ENCODE measurements at places on chromosomes 5 and 9. TPM values are rescaled to one million over a fixed set of nuclear protein-coding genes. Genes with fewer than 3 reads are reported as not detected.

GRCh38 chr5:64685866-64686265, 4.4 kb upstream of the SHISAL2B start:
- no peak for DNase-seq

GRCh38 chr5:123455640-123456039, 32.4 kb upstream of the CEP120 start:
- DNase-seq: no peak

DNA sequence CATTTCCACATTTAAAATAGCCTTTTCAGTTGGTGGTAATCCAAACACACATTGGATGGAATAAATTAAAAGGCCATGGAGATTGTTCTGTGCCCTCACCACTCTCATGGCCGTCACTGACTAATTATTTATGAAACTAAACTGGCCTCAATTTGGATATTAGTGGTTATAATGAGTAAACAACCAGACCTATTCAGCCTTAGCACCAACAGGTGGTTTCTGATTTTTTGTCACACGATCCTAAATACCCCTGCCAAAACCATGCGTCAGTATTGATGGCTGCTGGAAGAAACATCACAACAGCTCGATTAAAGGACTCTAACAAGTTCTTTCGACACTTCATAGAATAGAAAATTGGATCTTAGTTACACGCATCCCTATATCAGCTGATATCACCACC, 276.0 kb upstream of the DAP start:
- no peak for DNase-seq

DNA sequence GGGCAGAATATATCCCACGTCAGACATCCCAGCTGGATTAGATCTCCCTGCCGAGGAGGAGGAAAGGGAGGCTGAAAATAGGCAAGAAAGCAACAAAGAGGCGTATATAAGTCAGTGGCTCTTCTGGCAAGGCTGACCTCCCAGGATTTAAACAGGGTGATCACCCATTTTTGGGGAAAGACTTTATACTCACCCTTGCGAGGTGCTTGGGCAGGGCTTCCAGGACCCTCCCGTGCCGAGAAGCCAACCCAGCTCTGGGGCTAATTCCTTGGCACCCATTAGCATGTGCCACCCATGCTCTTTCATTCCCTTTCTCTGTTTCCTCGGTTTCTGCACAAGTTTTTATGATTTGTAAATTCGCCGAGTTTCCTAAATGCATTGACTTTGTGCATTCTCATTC, 230.2 kb upstream of the IRX2 start:
- peak; percentile 19 for DNase-seq

DNA sequence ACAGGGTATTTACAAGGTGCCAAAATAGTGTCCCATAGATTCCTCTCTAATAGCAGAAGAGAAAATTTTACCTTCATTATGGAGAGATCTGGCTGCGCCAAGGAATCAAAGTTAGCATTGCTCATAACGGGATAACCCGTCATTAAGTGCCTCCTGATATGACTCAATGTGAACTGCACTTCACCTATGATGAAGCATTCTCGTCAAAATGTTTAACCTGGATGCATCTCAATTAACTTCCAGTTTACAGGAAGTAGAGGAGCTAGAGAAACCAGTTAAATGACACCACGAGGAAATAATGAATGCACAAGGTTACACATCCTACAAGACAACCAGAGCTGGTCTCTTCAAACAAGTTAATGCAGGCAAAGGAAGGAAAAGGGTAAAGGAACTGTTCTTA, 17.2 kb downstream of the FBXW11 start:
- DNase-seq: no peak

DNA sequence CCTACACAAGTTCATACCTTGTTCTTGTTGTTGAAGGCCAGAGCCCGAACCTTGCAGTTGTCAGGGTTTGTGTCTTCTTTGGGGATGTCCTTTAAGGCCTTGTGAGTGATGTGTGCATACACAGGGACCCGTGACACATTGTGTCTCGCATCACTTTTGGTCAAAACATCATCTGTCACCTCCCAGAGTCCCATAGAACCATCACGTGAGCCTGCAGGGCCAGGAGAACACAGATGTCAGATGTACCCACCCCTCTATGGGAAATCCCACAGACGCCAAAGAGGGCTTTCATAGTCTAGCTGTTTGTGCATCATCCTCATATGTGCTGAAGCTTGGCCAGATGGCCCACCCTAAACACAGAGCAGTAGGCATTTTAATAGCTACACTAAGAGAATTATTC, 28.2 kb downstream of the DCAF12 start:
- DNase-seq: no peak

GRCh38 chr5:83724935-83725334, 4.3 kb upstream of the HAPLN1 start:
- DNase-seq: peak; percentile 27

DNA sequence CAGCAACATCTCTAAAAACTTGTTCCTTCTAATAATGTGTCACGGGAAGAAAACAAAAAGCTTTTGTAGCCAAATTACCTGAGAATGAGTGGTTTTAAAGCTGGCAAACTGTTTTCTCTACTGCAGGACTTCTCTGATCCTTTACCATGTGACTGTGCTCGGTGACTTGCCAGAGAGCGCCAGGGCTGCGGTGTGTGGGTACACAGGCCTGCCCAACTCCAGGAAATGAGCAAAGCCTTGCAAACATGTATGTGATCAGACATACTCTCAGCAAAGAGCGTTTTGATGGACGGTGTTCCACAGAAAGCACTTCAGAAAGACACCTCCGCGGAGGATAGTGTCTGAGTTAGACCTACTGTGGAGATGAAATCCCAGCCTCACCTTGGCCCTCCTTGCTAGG, 157.3 kb downstream of the SPOCK1 start:
- DNase-seq: no peak

- no peak for DNase-seq
These were observed 92.7 kb downstream of the SGCD start for GRCh38 chr5:156419661-156420060.

DNA sequence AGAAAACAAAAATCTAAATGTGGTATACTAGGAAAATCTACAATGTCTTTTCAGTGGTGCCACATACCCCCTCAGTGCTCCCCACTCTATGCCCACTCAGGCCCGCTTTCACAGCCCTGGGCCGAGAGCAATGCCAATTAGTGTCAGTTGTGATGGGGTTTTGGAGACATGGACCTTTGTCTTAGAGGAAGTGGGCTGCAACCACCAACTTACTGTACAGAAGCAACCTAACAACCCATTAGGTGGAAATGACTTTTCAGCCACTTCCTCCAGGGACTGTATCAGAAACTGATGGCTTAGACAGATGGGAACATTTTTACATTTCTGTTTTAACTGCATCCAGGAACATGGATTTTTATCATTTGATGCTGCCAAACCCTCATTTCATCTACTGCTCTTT, 268.0 kb downstream of the BNC2 start:
- DNase-seq: no peak

Gene QRFP
- not detected for total RNA-seq

Gene UNC13B
- 0.51 TPM for total RNA-seq

Gene PCDHB2
- not detected for total RNA-seq

Gene FBN2
- not detected for total RNA-seq

Gene DND1
- total RNA-seq: 2.8 TPM

Measured in activated CD4-positive, alpha-beta T cell treated with anti-CD3 and anti-CD28 coated beads, Interleukin-2, amount 10 ng/mL, durations not matched to agents 24 days and 14 days (primary cell).